Hepatocyte (in vitro differentiated cells): ENCODE measurements at places on chromosomes 13 and 19. TPM values are rescaled to one million over a fixed set of nuclear protein-coding genes. Genes with fewer than 3 reads are reported as not detected.

GRCh38 chr19:33293255-33294057 lies 8.9 kb downstream of the CEBPA start:
- DNase-seq, result peak; percentile 80

DNA sequence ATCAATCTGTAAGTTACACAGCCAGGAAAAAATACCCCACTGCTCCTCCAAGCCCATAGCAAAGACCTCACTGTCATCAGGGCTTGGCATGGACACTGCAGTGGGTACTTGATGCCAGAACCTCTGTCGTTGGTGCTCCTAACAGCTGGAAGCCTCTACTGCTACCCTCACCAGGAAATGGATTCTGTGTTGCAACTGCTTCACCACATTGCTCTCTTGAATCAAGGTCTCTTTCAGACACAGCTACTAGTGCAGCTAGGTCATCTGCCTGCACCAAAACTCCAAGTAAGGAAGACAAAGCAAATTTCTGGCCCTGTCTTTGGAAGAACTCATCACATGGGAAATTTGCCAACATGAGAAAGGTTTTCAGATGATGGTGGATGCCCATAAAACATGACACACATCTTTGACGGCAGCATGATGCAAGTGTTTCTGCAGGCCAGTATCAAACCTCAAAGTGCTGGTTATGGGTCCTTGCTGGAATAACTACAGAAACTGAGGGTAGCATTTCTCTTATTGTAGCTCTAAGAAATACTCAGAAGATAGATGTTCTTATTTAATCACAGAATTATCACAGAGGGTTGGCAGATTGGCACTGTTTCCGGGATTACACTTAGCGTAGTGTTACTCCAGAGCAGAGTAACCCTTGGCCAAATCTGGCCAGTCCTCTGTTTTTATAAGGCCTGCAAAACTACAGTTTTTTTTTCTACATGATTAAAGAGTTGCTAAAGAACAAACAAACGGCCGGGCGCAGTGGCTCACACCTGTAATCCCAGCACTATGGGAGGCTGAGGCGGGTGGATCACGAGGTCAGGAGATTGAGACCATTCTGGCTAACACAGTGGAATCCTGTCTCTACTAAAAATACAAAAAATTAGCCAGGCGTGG lies 12.9 kb upstream of the PCCA start:
- DNase-seq, result no peak

The KANK2 gene
- total RNA-seq, result 58.3 and 60.3 TPM in 2 replicates

DNA sequence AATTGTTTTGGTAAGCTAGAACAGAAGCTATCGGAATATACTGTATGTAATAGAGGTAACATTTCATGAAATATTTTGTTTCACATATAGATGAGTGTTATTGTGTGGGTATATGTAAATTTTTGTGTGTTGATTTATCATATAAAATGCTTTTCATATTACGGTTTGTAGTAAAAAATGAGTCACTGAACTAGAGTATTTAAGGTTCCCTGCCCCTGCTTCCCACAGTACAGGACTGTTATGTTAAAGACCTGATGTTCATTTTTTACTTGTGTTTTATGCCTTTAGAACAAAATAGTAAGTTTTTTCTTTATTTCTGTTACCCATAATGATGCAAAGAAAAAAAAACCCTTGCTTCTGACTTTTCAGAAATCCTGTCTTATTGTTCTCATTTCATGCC lies 243.4 kb downstream of the ENOX1 start:
- DNase-seq, result no peak

DNA sequence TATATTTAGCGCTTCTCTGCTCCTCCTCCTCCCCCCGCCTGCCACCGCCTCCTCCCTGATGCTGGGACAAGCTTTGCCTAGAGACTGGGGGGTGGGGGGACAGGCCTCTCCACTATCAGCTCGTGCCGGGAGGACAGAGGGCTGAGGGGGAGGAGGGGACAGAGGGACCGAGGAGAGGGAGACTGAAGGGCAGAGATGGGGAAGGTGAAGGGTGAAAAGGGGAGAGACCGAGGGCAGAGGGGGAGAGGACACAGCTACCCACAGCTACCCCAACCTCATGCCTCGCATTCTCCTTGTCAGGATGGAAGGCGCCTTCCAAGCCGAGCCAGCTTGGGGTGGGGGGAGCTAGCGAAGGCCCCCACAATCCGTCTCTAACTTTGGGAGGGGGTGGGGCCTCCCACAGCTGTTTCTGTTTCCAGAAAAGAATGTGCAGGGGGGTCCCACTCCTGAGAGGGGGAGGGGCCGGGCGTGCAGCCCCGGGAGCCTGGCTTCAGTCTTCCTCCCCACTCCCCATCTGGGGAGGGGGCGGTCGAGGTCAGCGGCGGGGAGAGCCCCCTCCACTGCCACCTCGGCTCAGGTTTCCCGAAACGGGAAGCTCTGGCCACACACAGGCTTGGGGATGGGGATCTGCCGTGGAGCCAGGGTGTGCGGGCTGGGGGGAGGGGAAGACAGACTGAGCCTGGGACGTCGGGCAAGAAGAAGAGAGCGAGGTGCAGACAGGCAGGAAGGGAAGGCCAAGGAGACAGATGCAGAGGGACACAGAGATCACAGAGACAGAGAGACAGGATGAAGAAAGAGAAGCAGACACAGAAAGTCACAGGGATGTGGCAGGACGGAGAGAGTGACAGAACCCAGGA lies 1.6 kb downstream of the DACT3 start:
- peak; percentile 61 for DNase-seq
